Stimulated activated CD8-positive, alpha-beta memory T cell treated with anti-CD3 and anti-CD28 coated beads, Interleukin-7, amount 100 ng/mL, for 1 hour (primary cell): ENCODE measurements at places on chromosomes 6 and 20.

- DNase-seq: no peak
Measured at GRCh38 chr20:7585126-7585679, 355.1 kb downstream of the HAO1 start.

DNA sequence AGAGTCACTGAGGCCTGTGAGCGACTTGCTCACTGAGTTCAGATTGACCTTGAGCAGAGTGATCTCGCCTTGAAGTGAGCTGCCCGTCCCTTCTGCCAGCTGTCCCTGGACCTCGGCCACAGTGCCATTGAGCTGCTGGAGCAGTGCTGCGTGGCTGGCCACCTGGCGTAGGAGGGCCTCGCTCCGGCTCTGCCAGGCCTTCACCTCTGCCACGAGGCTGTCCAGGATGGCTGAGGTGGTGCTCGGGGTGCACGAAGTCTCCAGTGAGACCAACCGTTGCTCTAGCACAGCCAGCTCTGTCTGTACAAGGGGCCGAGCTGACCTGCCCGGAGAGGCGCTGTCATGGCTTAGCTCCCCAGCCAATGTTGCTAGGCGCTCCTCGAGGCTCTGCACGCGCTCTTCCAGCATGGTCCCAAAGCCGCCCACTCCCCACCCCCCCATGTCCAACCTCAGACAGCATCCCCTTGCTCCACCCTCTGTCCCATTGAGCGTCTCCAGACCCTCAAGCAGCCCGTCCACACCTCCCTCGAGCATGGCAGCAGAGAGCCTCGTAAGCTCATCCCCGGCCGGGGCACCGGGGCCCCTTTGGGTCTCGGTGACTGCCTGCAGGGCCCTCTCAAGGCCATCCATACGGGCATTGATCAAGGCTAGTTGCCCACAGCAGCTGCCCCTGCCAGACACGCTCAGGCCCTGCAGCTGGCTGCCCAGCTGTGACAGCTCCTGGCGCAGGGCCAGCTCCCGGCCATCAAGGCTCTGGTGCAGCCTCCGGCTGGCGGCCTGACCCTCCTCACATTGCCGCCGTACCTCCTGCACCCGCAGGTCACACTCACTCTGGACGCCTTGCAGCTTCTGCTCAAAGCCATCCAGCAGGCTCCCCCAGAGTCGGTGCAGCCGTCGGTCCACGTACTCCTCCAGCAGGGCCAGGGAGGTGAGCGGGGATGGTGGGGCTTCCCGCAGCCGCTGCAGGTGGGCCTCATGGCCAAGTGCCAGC is 4.6 kb downstream of the EMILIN3 start:
- DNase-seq: no peak

- DNase-seq: no peak
Measured at GRCh38 chr20:20732641-20733040, 20.2 kb upstream of the RALGAPA2 start.

DNA sequence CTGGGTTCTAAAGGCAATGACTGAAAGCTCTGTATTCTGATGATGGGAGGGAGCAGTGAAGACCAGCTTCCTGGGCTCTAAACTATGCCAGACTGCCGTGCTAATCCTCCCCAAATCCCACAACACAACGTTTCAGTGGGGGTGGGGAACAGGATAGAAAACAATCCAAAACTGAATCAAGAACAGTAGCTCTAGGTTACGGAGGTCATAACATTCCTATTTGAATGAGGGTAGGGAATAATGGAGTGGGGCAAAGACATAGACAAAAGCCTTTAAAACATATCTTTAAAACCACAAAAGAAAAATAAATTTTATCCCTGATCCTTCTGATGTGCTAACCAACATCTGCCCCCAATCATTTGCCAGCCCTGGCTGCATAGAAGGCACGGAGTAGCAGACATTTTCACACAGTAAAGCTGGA is 7.8 kb downstream of the USP49 start:
- DNase-seq: no peak

DNA sequence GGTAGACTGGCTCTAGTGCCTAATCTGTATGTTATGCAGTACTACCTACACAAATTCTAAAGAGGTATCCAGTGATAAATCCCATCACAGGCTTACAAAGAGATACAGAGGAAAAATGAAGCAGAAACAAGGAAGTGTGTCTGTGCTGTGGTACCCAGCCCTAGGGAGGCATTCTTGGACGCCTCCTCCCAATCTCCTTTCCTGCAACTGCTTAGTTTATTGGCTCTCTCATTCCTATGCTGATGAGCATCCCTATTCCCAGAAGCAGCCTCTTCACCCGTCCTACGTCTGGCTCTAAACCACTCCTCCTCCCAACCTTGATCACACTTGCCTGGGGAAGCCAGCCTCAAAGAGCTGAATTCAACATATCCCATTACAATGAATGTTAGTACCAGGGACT is 34.5 kb upstream of the TGM6 start:
- DNase-seq: no peak

DNA sequence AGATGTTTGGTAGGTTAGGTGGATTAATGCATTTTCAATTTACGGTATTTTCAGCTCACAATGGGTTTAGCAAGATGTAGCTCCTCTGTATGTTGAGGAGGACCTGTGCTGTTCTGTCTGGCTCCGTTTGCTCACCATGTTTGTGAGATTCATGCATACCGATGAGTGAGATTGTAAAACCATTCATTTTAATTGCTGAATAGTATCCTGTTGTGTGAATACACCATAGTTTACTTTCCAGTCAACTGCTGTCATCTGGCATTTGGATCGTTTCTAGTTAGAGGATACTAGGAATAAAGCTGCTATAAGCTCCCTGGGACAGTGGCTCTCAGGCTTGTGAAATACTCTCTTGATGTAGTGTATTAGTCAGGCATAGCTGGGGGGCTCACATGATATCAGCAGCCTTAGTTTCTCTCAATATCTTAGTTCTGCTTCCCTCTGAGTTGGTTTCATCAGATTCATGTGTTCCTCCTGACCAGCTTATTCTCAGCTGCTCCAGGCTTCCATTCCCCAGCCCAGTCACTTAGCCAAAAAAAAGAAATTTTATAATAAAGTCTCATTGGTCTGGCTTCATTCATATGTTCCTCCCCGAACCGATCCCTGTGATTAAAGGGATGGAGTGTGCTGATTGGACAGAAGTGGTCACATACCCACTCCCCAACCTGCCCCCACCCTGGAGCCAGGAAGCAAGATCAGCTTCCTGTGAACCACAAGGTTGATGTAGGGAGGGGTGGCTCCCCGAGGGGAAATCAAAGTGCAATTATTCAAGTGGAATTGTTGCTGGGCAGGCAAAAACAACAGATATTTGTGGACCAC is 10.9 kb upstream of the B4GALT5 start:
- no peak for DNase-seq

DNA sequence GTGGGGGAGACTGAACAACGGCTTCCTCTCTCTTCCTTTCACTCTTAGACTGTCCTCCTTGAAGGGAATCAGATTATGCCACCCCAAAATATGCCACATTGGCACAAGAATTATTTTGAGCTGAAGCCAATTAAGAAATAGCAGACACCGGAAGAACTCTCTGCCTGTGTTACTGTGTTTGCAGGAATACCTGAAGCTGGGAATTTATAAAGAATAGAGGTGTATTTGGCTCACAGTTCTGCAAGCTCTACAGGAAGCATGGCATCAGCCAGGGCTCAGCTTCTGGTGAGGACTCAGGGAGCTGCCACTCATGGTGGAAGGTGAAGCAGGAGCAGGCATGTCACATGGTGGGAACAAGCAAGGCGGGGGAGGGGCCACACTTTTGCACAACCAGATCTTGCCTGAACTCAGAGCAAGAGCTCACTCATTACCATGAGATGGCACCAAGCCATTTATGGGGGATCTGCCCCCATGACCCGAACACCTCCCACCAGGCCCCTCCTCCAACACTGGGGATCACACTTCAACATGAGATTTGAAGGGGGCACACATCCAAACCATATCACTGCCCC is 46.0 kb downstream of the PCNA start:
- DNase-seq: no peak

- no peak for DNase-seq
Measured at GRCh38 chr6:111052171-111052570, 35.1 kb upstream of the SLC16A10 start.

- DNase-seq: no peak
Measured at GRCh38 chr20:42024653-42025052, 406.5 kb upstream of the CHD6 start.

- DNase-seq: no peak
Measured at GRCh38 chr20:15440049-15440820, 1102.8 kb upstream of the FLRT3 start.

GRCh38 chr6:168363811-168364792 is 44.5 kb upstream of the DACT2 start:
- no peak for DNase-seq

DNA sequence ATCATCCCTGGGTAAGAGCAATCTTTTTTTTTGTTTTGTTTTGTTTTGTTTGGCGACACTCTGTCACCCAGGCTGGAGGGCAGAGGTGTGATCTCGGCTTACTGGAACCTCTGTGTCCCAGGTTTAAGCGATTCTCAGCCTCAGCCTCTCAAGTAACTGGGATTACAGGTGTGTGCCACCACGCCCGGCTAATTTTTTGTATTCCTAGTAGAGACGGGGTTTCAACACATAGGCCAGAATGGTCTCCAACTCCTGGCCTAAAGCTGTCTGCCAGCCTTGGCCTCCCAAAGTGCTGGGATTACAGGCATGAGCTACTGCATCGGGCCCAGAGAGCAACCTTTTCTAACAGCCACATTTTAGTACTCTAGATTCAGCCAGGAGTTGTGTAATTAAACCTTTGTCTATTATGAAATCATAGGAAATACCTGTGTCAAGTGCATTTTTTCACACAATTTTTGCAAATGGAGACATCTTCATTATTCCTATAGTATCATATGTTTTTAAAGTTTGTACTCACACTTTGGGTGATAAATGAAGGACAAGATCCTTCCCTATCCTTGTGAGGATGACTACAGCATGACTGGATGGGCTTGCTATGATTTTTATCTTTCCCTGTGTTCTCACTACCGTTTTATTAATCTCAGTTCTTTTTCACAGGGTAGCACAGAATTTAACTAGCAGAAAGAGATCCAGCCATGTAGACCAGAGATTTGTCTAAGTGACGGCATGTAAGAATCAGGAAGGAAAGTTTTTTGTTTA is 82.6 kb downstream of the OR2B2 start:
- DNase-seq: no peak

GRCh38 chr6:52015953-52016352 is 71.5 kb downstream of the PKHD1 start:
- no peak for DNase-seq

DNA sequence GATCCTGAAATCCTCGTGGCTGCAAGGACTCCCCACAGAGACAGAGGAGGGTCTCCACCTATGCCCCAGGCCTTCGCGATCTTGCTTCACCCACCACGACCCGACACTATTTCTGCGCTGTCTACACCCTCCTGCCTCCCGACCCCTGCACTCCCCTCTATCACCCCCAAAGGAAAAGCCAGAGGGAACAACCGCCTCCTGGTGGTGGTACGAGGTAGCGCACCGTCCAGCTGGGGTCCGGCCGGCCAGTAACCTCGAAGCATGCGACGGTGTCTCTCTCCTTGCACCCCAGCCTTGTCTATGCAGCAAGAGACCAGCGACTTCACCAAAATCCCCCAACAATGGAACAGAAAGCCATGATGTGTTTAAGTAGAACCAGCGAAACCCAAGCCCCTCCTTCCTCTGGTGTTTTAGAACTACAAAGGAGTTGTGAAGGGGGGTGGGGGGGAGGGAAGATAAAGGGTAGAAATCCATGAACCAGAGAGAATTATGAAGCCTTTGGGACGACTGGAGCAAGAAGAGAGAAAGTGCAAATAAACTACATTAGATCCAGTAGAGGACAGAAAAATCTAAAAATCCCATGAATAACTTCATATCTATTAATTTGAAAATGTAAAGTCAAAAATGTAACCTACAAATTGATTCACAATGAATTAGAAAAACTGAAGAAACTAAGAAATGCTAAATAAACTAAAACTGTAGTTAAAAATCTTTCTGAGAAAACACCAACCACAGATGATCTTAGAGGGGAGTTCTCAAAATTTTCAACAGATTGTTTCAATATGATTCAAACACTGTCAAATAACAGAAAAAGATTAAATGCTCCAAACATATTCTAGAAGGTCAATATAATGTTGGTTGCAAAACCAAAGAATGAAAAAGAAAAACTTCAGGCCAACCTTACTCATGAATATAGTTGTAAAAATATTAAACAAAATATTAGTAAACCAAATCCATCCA is 168.0 kb downstream of the CDK19 start:
- no peak for DNase-seq

DNA sequence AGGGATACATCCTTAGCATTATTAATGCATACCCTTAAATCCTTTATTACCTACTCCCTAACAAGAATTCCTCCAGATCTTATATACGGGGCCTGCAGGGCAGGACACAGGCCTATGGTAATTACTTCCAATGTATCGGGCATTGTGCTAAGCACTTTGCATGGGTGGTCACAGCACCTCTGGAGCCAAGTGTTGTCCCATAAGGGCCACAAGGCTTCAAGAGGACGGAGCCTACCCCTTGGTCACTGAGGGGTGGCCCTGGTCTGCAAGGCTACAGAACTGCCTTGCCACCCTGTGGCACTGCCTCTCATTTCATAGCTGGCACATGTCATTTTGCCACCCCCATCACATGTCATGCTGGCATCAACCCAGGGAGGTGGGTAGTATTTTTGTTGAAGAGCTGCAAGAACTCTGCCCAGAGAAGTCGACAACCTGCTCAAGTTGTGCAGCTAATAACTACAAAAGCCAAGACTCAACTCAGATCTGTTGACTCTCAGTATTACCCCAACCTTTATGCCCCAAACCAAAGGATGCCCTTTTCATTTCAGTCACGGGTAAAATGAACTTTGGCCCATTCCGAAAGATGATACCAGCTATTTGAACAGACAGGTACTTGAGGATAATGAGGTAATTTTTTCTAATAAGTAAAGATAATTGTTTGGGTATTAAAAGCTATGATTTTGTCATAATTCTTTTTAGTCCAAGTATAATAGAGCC is 144.1 kb upstream of the AKAP12 start:
- DNase-seq: no peak

DNA sequence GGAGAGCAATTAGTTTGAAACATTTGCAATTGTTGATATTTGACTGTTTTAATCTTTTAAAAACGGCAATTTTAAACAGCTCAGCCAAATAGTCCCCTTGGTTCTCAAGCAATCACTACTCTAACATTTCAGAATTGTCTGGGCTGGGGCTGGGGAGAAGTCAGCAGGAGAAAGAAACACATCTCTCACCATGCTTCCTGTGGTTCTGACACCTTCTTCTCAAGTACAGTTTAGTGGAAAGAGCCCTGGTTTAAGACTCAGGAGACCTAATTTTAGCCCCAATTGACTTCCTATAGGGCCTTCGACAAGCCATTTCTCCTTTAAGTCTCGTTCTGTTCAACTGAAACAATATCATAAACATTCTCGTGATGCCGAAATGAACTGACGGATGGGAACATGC is 168.4 kb upstream of the CDYL start:
- DNase-seq: no peak

- DNase-seq: no peak
Measured at GRCh38 chr20:54914995-54915394, 439.6 kb downstream of the DOK5 start.

- DNase-seq: no peak
Measured at GRCh38 chr20:16922834-16923233, 174.7 kb downstream of the OTOR start.
